Stimulated activated CD8-positive, alpha-beta memory T cell treated with anti-CD3 and anti-CD28 coated beads, Interleukin-4, amount 100 ng/mL, for 48 hours (primary cell): ENCODE measurements at places on chromosomes 7 and 10.

- DNase-seq: no peak
Observed at GRCh38 chr7:16203065-16203464, 218.3 kb downstream of the CRPPA start.

GRCh38 chr10:103153302-103154197, 39.5 kb downstream of the NT5C2 start:
- no peak for DNase-seq

DNA sequence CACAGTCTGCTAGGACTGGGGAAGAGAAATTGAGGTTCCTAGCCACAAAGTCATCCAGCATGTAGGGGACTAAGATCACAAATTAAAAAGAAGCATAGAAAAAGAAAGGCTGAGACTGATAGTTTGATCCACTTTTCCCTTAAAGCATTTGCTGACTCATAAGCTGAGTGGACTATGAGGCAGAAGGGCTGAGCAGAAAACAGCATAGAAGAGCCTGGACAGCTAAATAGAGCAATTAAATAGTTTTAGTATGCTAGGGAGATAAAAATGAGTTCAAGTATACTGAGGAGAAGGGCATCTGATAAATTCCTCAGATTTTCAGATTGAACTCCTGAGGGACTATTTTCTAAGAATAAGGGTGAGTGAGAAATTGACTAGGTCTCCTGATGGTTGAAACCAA, 155.9 kb upstream of the EGR2 start:
- no peak for DNase-seq

DNA sequence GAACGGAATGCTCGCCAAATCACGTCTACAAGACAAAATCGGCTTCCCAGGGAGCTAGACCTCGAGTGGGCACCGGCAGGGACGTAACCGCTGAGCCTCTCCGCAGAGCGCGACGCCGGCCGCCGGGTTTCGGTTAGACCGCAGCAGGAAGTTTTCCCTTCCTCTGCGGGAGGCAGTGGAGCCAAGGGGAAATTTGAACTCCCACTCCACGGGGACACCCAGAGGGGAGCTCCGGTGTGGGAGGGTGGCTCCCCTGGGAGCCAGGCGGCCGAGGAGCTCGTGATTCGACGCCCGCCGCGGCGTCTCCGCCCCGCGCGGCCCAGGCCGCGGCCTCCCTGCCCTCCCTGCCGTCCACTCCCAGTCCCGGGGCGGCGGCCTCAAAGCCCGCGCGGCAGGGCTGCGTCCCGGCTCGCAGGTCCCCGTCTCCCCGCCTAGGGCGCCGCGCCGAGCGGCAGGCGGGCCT, 426 bp downstream of the SYPL1 start:
- peak; percentile 63 for DNase-seq

GRCh38 chr7:138456220-138456619, 3.8 kb upstream of the TRIM24 start:
- DNase-seq: no peak

GRCh38 chr7:117652943-117653680, 173.3 kb downstream of the CFTR start:
- no peak for DNase-seq

DNA sequence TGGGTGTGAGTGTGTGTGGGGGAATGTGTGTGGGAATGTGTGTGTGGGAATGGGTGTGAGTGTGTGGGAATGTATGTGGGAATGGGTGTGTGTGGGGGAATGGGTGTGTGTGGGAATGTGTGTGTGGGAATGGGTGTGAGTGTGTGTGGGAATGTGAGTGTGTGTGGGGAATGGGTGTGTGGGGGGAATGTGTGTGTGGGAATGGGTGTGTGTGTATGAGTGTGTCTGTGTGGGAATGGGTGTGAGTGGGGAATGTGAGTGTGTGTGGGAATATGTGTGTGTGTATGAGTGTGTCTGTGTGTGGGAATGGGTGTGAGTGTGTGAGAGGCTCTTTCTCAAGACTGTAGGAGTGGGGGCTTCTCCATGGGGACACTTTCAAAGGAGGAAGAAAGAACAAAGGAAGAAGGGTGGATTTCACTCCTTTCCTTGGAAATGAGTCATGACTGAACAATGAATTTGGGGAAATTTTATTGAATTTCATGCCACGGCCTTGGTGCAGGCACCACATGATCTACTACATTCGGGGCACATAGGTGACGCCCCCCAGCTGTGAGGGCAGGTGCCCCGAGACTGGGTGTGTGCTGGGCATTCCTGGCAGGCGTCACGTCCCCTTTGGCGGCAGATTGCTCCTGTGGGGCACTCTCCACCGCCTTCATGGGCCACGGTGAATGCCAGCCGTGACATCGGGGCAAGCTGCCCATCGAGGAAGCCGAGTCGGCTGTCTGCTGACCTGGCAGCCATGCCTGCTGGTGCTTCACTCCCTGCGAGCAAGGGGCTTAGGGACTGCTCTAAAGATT, 88.8 kb upstream of the INSIG1 start:
- DNase-seq: no peak

DNA sequence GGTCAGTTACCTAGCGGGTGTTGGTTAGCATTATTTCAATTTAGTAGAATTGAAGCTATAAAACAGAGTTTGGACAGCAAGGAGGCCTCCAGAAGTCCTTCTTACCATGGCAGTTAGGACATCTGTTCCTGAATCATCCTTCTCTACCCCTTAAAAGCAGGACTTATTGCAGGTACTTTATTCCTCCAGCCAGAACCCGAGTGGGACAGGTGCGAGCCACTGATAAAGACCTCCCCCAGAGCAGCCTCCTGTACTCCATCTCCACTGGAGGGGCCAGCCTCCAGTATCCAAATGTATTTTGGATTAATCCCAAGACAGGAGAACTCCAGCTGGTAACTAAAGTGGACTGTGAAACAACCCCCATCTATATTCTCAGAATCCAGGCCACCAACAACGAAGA, 54.6 kb downstream of the CDHR3 start:
- DNase-seq: no peak

- DNase-seq: no peak
Observed at GRCh38 chr10:15871823-15872222, 11.5 kb upstream of the MINDY3 start.

DNA sequence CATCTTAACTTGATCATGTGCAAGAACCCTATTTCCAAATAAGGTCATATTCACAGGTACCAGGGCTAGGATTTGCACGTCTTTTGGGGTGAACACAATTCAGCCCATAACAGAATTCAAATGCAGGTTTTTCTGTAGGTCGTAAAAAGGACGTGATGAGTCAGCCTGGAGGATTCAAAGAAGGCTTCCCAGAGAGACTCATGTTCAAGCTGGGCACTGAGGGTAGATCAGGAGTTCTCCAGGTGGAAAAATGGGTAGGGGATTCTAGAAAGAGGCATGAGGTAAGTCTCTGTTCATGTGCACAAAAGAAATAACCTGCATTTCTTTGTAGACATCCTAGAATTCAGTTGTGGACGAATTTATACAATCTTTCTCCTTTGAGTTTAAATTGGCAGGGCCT, 160.4 kb downstream of the RPS24 start:
- no peak for DNase-seq

DNA sequence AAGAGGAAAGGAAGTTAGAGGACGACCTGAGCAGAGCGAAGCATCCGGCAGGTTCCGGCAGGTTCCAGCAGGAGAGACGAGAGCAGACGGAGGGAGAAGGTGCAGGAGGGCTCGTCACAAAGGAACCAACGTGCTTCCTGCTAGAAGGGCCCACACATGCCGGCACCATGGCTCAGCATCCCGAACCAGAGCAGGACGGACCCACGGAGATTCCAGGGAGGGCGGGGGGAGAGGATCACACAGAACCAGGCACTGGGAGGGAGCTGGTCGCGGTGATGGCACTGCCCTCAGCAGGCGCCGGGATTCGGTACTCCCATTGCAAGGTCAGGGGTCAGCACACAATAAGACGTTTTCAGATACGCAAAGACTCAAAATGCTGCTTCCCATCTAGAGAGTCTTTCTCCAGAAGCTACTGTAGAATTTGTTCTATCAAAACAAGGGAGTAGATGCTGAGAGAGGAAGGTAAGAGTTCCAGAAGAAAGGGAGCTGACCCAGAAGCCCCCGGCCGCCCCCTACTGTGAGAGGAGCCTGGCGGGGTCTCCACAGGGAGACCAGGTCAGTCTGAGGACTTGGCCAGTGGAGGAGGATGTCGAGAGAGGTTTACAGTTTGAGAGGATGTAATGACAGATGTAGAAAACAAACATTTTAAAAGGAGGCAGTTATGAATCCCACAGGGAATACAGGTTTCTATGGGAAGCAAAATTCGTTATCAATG, 23.6 kb upstream of the PWWP2B start:
- no peak for DNase-seq

GRCh38 chr10:77351386-77351785, 286.2 kb downstream of the KCNMA1 start:
- no peak for DNase-seq

GRCh38 chr10:47405857-47406547, 21.9 kb upstream of the ZNF488 start:
- DNase-seq: no peak

GRCh38 chr10:103548581-103549348, 55.3 kb downstream of the NEURL1 start:
- no peak for DNase-seq

- DNase-seq: no peak
Observed at GRCh38 chr7:96547371-96547811, 162.3 kb downstream of the SEM1 start.

- no peak for DNase-seq
Observed at GRCh38 chr7:7920481-7920880, 48.1 kb upstream of the GLCCI1 start.

DNA sequence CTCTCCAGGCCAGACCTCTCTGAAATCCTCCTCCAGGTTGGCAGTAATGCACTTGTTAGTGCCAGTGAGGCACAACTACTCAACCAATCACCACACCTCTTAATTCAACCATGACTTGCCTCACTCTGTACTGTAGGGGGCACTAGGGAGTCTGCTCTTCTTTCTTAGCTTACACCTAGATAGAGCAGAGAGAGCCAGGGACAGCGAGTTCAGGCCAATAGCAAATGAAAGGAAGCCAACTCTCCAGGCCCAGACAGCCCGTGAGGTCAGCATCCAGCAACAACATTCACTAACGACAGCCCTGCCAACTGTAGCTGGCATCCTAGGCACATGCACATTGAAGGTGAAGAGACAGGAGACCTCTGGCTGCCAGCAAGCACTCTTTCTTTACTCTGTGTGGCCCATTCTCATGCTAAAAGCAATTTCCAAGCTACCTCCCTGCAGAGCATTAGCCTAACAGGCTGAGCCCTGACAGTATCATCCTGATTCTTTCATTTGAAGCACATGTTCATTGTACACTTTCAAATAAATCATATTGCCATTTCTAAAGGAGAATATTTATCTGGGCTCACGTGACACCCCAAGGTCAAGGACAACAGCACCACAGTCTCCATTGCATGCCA, 136.3 kb downstream of the DPY19L1 start:
- DNase-seq: no peak

DNA sequence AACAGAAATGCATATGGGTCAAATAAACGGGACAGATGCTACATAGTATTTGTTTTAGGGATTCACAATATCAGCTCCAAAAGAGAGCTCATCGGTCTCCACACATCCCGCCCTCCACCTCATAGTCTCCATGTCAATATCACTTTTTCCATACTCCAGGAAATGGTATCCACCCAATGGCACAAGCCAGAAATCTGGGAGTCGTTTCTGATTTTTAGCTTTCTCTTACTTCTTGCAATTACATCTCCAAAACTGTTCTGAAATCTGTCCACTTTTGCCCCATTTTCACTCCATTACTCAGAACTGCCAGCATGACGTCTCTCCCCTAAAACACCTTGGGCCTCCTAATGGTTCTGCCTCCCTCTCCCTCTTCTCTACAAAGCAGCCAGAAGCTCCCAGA, 47.4 kb upstream of the EZH2 start:
- DNase-seq: no peak

DNA sequence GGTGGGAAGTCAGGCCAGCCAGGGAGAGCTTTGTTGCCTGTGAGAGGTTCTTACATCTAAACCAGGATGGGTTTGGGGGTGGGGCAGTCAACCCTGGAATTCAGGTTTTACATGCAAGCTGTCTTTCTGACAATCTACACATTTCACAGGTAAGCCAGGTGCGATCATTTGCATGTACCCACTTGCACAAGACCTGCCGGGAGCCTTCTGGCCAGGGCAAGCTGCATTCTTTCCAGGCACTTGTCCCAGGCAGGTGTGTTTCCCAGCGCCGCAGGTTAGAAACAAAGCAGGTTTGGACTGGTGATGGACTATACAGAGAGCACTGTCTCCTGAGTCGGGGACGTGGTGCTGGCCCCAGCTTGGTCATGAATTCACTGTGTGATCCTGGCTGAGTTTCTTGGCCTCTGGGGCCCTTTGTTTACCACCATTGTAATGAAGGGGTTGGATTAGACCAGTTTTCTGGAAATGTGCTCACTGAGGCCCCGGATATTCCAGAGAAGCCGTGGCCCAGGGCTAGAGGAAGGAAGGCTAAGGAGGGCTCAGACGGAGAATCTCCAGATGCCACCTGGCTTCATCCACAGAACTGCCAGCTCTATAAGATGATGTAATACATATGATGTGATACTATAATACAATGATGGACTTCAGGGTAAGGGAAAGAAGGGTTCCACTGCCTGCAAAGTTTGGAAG, 205.2 kb upstream of the SVIL start:
- no peak for DNase-seq

DNA sequence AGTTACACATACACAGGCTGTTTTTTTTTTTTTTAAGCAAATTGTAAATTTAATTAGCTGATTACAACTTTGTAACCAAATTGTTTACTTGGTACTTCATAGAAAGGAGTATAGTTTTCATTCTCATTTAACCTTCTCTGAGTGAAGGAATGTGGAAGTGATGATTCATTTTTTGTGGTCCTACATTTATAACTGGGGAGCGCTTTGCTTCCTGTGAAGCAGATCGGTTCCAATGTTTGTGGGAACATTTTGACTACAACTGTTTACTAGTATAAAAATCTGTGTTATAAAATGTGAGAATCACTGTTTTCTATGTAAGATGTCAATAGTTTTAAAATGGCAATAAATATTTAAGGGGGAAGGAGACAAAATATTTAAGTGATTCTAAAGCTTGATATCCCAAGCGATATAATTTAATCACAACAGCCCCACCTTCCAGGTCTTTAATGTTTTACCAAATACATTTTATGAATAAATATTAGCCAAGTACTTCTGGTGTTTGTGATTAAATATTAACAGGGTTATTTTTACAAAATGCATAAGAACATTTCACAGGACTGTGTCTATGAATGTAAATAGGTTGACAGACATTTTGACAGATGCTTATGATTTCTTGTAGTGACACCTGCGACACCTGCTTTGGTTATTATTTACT, 57.1 kb downstream of the NXPH1 start:
- no peak for DNase-seq

DNA sequence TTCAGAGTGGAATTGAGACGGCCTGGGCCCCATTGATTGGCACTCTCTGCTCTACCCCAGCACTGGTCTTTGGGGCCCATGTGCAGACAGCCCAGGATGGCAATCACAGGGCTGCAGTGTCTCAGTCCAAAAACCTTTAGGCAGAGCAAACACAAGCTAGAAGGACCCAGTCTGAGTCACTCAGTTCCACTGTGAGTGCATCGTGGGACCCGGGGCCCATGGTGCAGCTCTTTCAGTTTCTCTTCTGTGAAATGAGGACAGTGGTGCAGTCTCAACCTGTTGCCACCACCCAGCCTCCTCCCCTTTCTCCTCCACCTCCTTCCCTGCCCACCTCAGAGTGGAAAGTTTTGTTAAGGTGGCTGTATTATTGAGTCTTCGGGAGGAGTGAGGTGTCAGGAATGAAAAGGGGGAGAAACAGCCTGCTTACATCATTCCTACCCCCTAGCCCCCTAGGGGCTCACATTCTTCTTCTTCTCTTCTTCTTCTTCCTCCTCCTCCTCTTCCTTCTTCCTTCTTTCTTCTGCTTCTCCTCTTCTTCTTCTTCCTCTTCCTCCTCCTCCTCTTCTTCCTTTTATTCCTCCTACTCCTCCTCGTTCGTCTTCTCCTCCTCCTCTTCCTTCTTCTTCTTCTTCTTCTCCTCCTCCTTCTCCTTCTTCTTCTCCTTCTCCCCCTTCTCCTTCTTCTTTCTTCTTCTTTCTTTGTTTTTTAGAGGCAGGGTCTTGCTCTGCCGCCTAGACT, 19.5 kb upstream of the CARD11 start:
- DNase-seq: peak; percentile 86
